Ureter (tissue), 1 donor: ENCODE measurements at places on chromosomes 6 and 20. TPM values are rescaled to one million over a fixed set of nuclear protein-coding genes. Genes with fewer than 3 reads are reported as not detected.

DNA sequence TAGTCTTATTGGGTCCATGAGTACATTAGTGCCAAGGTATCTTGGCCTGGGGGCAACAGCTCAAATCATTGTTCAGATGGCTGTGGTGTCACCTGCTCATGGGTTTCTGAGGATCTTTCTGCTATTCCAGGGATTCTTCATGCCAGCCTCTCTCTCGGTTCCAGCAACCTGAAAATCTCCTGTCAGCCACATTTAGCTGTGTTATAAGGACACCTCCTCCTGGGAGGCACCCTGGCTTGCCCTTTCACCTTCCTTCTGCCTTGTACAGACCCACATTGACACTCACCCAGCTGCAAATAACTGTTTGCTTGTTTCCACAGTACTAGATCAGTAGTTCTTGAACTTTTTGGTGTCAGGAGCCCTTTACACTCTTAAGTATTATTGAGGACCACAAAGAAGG lies 159.9 kb downstream of the GRM4 start:
- DNase-seq = no peak

SPEF1 gene
- 0.29 TPM for total RNA-seq

DNA sequence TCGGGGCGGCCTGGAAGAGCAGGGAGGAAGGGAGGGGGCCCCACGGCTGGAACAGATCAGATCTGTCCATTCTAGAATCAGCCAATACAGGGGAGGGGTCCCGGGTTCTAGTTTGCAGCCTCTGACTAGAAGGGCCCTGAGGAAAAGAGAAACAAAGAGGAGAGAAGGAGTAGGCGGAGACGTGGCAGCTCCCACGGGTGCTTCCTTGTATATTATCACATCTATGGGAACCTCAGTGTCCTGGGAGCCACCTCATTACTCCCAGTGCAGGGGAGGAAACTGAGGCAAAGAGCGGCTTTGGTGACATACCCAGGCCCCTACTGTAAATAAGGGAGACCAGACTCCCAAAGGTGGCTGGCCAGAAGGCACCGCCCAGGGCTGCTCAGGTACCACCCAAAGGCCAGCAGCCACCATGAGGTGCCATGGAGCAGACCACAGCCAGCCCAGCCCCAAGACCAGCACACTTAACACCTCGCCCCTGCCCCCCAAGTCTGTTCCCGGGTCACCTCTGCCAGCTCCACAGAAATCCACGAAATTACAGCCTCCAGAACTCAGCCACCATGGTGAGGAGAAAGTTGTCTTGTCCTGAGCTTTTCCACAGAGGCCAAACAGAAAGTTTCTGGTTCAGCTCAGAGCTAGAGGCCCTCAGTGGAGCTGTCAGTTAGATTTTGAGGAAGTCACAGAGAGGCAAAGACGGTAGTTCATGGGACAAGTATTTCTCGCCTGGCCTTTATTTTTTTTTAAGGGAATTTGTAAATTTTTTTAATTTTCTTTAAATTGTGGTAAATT lies 2.1 kb downstream of the ZC3H12D start:
- no peak for DNase-seq

- DNase-seq = no peak
Observed at GRCh38 chr6:109799664-109800063, 108.6 kb downstream of the FIG4 start.

RANBP9 gene
- total RNA-seq = 41.7 TPM

DNA sequence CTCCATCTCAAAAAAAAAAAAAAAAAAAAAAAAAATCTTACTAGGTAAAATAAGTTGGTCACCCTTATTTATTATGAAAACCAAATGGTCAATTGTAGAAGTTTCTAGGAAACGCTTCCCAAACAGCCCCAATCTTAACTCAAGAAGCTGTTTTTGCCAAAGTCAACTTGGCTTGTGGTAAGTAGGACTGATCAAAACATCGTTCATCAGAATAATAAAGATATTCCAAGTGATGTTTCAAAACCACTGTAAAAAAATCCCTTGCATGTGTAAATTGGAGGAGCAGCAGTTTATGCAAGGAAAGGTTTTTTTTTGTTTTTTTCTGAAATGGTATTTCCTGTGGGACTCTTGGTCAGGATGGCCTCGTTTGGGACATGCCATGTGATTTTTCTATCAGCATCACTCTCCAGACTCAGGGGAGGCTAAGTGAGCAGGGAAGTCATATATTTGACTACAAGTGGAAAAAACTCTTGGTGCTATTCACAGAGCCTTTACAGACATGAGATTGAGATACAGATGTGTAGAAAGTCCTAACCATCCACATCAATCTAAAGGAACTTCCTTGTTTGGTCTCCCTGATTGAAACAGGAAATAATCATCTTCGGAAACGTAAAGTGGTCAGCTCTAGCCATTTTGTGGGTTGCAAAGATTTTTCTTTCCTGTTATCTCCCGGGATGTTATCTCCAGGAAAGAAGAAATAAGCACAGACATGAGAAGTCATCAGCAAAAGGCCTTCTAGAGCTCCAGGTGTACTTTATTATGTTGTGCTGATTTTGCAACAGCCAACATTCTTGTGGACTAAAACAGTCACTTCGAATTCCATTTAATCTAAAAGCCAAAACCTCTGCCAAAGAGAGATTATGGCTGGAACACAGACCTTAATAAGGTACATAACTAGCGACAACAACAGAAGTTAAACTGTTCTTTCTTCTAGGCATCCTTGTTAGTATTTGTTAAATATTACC lies 177.8 kb downstream of the EDN1 start:
- no peak for DNase-seq
